NCI-H2171 (cell line): ENCODE measurements at places on chromosomes 2 and 18.
A peak's percentile ranks its signal among the peaks of the same experiment; 100 is the strongest.

DNA sequence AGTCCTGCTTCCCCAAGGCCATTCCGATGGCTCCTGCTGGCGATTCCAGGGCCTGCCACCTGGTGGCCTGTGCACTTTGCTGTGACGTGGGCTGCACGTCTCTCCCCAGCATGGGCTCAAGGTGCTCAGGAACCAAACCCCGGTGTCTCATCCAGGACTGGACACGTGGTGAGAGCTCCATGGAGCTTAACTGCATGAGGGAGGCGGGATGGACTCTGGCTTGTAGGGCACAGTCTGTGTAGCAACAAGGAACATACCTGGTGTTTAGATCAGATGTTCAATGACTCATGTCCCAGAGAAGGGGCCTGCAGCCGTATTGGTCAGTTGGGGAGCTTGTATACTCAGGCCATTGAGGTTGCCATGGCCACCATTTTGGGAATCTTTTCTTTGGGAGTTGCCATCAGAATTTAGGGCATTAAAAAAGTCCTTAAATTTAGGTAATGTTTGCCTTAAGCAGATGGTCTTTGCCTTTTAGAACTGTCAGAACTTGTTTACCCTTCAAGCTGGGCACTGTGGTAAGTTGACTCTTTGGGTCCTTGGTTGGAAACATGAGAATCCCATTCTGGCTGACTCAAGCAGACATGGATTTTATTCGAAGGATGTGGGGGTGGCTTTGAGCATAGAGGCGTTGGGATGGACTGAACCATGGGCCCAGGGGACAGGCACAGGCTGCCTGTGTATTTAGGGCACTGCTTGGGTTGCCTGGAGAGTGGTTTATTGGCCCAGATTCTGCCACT is 21.0 kb downstream of the AGAP1 start:
- DNase-seq = no peak

- DNase-seq = no peak
These were observed 182.2 kb downstream of the LDLRAD4 start for GRCh38 chr18:13400636-13401315.

DNA sequence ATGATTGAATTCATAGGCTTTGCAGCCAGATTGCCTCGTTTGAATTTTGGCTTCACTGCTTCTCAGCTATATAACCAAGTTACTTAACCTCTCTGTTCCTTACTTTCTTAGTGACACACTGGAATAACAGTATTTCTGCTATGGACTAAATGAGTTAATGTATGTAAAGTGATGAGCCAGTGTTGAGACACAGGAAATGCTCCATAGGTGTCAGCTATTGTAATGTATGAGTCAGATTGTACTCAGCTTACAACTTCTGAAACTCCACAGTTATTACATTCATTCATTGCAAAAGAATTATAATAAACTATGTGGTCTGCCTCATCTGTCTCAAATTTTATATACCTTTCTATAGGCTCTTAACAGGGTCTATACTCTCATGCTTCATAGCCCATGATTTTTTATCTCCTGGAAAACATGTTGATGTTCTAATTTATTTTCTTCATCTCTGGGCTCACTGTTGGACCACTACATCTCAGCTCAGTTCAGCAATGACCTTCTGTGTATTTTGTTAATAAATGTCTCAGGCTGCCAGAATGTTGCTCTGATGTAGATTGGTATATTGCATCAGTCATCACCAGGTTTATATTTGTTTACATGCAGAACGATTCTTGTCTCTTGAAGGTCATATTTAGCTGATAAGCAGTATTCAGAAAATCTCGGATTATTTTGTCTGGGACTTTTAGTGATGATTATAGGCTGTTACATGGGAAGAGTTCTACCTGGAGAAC is 76.2 kb downstream of the MAP3K20 start:
- no peak for DNase-seq

GRCh38 chr2:198968545-198968944 is 489.2 kb downstream of the SATB2 start:
- no peak for DNase-seq

DNA sequence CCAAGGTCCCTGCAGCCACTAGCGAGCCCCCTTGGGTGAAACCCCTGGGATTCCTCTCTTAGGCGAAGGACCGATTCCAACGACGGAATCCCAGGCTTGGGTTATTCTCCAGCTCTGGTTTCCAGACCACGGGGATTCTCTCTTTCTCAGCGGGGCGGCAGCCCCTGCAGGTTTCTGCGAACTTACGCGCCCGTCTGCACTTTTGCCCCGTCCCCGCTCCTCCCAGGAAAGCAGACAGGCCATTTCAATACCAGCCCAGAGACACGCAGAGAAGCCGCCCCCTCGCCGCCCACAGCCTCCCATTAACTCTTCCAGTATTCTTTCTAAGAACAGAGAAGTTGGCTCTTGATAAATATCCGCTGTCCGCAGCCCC is 1.2 kb downstream of the CBLN2 start:
- DNase-seq = no peak

DNA sequence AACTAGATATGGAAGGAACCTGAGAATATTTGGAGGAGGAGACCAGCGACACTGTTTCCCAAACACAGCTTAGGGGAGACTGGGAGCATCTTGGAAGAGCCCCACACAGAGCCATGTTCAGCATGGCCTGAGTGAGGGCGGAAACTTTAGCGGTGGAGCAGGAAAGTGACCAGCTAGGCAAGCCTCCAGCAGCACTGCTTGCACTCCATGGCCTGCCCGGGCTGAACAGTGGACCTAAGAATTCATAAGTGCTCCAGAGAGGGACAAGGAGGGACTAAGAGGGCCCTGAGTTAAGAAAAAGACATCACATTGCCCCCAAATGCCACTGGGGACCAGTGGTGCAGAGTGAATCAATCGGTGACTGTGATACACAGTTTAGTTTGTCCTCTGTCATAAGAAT is 566.4 kb downstream of the TNS1 start:
- no peak for DNase-seq

GRCh38 chr2:68767031-68767961 is 32.7 kb downstream of the ARHGAP25 start:
- DNase-seq = no peak

DNA sequence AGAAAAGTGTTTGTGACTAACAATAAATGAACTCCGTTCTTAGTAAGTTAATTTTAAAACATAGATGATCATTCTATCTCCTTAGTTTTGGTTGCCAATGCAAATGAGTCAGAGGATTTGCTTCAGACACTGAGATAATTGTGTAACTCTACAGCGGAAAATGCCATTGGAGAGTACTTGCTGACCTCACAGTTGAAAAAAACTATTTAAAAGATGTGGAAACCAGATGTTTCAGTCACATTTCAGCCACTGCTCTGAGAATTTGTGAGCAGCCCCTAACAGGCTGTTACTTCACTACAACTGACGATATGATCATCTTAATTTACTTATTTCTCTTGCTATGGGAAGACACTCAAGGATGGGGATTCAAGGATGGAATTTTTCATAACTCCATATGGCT is at the start of gene TNFAIP6:
Gene TNFAIP6, plus strand, starts transcription at position 234 of the 400 bp plus-strand sequence. Its CDS starts 75 bp downstream, at position 309.
- DNase-seq = no peak

DNA sequence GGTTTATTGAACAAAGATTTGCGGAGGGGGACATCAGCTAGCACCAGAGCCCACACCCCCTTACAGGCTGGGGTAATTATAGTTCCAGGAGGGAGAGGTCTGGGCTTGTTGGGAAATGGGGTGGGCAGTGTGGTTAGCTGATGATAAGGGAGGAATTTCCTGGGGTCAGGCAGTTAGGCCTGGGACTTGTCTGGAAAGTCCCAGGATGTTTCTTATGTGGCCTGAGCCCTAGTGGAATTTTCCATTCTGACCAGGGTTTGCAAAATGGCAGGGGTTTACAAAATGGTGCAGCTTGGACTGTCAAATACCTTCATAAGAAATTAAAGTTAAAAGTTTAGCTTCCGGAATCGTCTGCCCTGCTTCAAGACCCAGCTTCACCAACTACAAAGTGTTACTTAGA is 199.1 kb downstream of the FBXO15 start:
- no peak for DNase-seq

GRCh38 chr2:1664076-1664605 is 80.2 kb downstream of the PXDN start:
- DNase-seq = no peak

DNA sequence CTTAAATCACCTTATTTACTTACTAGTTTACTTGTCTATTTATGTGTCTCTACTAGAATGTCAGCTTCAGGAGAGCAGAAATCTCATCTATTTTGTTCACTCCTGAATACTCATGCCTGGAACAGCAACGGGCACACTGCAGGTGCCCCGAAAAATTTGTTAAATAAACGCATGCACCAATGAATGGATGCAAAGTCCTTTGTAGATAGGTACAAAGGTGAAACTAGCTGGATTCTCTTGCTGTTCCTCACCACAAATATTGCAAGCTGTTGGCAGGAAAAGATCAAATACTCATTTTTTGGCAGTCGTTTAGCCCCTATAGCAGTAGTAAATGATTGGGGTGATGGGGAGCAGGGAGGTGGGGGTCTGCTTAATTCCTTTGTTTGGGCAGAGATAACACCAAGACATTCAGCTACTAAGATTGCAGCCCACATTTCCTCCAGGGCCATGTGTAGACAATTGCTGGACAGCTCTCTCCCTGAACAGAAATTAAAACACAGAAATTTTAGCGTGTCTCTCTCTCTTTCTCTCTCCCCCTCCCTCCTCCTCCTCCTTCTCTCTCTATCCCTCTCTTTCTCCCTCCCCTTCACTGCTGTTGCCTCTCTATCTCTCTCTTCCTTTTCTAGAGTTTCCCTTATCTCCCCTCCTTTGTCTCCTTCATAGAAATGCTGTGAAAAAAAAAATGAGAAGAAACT is 5.4 kb downstream of the MARCHF4 start:
- DNase-seq = no peak

GRCh38 chr2:86372641-86373502 is 35.4 kb upstream of the REEP1 start:
- DNase-seq = peak; percentile 22

- no peak for DNase-seq
These were observed 55.9 kb downstream of the UNC50 start for GRCh38 chr2:98664323-98664722.

GRCh38 chr2:207796585-207797350 is 27.1 kb upstream of the FZD5 start:
- peak; percentile 60 for DNase-seq

DNA sequence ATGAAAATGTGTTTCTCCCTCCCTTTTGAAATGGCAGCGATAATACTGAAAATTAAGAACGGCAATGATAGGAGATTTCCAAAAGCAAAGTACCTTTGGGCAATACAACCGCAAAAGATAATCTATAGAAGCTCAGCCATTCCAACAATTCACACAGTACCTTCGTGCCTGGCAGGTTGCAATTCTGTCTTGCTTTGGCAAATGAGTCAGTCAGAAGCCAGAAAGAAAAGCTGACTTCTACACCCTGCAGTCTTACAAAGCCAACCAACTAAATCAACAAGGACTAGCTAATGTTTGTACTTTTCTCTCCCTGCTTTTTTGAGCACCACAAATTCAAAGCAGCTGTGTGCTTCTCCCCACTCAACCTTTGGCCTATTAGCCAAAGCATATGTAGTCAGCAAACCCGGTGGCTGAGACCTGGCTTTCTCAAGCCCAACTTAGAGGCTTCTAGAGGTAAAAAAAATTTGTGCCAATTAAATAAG is 25.7 kb upstream of the ID2 start:
- DNase-seq = no peak

DNA sequence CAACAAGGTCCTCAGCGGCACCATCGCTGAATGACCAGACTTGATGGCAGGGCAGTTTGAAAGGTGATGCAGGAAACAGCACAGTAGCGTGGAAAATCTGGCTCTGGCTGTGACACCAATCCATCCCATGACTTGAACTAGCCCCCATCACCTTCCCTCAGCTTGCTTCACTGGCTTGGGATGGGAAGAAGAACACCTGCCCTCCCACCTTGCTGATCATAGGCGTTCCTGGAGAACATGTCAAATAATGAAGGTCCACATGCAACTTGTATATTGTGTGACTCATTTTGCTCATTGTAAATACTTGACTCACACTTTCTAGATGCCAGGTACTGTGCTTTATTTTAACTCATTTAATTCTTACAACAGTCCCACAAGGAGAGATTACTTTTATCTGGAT is 292.4 kb upstream of the SPRED2 start:
- no peak for DNase-seq

GRCh38 chr2:16123421-16123820 is 183.1 kb downstream of the MYCN start:
- DNase-seq = no peak

DNA sequence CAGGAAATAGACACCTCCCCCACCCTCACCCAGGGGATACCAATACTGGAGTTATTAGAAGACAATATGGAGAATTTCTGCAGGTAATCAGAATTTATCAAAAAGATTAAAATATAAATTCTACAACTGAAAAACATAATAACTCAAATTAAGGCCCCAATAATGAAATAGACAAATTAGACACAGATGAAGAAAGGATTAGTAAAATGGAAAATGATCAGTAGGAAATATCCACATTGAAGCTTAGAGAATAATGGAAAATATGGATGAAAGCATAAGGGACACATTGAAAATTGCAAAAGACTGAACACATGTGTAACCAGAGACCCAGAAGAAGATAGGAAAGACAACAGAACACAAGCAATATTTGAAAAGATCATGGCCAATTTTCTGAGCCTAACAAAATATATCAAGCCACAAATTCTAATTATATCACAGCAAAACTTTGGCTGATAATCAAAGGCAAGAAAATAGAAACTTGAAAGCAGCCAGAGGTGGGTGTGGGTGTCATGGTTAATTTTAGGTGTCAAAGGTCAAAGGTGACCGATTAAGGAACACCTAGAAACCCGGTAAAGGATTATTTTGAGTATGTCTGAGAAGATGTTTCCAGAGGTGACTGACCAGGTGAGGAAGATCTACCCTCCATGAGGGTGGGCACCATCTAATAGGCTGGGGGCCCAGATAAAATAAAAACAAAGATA is 28.2 kb downstream of the BOK start:
- DNase-seq = no peak

DNA sequence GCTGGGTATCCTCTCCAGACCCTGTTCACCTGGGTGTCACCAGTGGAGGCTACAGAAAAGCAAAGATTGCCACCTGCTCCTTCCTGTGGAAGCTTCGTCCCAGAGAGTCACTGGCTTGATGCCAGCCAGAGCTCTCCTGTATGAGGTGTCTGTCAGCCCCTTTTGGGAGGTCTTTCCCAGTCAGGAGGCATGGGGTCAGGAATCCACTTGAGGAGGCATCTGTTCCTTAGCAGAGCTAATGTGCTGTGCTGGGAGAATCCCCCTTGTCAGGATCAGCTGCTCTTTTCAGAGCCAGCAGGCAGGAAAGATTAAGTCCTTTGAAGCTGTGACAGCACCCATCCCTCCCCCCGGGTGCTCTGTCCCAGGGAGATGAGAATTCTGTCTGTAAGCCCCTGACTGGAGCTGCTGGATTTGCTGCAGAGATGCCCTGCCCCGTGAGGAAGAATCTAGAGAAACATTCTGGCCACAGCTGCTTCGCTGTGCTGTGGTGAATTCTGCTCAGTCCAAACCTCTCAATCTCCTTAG is 121.8 kb downstream of the GPR39 start:
- DNase-seq = no peak

DNA sequence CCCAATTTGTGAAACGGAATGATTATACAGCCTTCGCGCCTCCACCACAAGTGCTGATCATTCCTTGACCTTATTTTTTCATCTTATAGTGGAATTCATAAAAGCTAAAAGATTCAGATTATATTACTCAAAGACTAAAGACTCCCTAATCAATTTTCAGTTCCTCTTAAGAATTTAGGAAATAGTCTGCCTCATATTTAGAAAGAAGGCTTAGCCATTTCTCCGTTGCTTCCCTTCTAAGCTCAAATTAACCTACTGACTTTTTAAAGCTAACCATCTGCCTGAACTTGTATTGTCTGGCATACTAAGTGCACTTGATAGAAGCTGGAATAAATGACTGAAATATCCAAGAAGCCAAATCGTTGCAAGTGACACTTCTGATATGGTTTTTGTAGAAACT is 44.7 kb downstream of the HNRNPLL start:
- no peak for DNase-seq

- DNase-seq = no peak
These were observed 6.0 kb upstream of the SLC35F6 start for GRCh38 chr2:26757873-26758789.
